ENCODE measurements at places on chromosomes 6 and 20.

GRCh38 chr20:38167851-38168760 is 3.0 kb upstream of the TGM2 start:
- peak overlapping the region; percentile 83 for H3K27ac ChIP-seq
- H3K36me3 ChIP-seq = no peaks in the 10 kb centered on the region
- DNase-seq = peak; percentile 86
- no peak overlapping the region for H3K4me3 ChIP-seq
- peaks cover 10% of the 10 kb centered on the region for H3K27me3 ChIP-seq
- H3K4me1 ChIP-seq = peaks cover 14% of the 10 kb centered on the region

DNA sequence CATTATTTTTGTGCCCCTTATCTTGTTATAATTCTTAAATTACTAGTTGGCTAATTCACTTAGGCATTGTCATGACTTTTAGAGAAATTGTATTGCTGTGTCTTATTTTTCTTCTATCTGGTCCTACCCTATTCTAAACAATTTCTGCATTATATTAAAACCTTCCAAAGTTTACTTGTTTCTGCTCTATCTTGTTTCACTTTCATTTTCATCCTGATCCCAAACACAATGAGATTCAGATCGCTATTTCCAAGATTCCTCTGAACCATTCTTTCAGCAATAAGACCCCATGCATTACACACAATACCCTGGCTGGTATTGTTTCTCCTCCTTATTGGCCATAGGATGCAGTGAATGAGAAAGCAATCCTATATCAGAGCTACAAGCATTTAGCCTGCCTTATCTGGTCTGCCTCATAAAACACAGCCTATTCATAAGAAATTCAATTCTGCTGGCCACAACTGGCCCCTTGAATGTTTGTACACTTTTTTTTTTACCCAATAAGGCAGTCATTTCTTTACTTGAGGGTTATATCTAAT is 69.9 kb upstream of the POU3F2 start:
- no peaks in the 10 kb centered on the region for H3K4me1 ChIP-seq
- no peak for DNase-seq
- no peaks in the 10 kb centered on the region for H3K36me3 ChIP-seq
- peak overlapping the region; percentile 5 for H3K4me3 ChIP-seq
- H3K27me3 ChIP-seq = no peaks in the 10 kb centered on the region
- H3K27ac ChIP-seq = no peak overlapping the region

DNA sequence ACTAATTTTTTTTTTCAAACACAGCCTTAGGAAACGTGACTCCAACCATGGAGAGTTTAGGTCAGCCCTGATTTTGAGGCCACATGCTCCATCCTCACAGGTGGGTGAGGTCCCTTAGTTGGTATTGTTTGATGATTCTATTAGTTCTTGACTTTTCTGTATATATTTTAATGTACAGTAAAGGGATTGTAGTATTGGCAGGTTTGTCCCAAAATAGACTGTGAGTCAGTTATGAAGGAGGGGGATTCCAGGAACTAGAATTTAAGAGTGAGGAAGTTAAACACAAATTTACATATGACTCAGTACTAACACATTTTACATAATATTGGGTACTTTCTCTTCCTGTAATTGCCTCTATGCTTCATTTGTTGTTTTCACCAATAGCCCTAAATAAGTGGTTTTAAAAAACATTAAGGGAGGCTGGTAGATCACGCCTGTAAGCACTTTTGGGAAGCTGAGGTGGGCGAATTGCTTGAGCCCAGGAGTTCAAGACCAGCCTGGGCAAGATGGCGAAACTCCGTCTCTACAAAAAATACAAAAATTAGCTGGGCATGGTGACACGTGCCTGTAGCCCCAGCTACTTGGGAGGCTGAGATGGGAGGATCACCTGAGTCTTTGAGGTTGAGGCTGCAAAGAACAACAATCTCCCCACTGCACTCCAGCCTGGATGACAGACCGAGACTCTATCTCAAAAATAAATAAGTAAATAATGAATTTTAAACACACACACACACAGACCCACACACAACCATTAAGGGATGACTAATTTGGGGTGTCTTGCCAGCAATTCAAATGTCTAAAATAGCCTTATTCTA is 81.8 kb downstream of the SGK1 start:
- H3K27me3 ChIP-seq = no peaks in the 10 kb centered on the region
- H3K36me3 ChIP-seq = no peaks in the 10 kb centered on the region
- no peak overlapping the region for H3K4me3 ChIP-seq
- DNase-seq = no peak
- peaks cover 11% of the 10 kb centered on the region for H3K4me1 ChIP-seq

- H3K4me3 ChIP-seq = no peak overlapping the region
- no peak overlapping the region for H3K27ac ChIP-seq
- no peaks in the 10 kb centered on the region for H3K4me1 ChIP-seq
Measured at GRCh38 chr6:81373414-81373813, 379.1 kb downstream of the TENT5A start.

DNA sequence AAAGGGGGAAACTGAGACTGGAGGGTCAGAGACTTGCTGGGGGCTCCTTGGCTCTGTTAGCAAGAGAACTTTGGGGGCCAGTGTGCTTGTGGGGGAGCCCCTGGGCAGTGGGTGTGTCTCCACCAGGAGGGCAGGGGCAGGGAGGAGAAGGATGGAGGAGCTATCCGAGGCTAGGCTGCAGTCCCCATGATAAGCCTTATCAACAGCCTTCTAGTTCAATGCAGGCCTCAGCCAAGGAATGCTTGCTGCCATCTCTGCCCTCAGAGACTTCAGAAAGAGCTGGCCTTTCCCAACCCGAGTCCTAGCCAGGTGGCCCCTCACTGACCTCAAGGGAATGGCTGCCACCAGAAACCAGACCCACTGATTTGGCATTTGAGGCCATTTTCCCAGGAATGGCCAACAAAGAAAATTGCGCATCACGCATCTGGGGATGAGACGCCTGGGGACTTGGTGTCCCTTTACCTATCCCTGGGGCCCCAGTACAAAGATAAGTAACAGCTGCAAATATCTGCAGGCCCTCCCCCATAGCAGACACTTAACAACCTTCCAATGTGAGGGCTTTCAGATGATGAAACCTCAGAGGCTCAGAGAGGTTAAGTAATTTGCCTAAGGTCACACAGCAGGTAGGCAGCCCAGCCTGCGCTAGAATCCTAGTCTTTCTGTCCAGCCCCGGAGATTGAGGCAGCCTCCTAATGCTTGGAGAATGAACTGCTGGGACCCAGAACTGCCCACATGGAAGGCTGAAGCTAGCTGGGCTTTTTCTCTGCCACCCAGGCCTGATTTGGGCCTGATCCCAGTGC is 4.9 kb downstream of the TGM2 start:
- no peaks in the 10 kb centered on the region for H3K27me3 ChIP-seq
- no peak overlapping the region for H3K4me3 ChIP-seq
- DNase-seq = peak; percentile 41
- peak overlapping the region; percentile 22 for H3K27ac ChIP-seq
- no peaks in the 10 kb centered on the region for H3K36me3 ChIP-seq

DNA sequence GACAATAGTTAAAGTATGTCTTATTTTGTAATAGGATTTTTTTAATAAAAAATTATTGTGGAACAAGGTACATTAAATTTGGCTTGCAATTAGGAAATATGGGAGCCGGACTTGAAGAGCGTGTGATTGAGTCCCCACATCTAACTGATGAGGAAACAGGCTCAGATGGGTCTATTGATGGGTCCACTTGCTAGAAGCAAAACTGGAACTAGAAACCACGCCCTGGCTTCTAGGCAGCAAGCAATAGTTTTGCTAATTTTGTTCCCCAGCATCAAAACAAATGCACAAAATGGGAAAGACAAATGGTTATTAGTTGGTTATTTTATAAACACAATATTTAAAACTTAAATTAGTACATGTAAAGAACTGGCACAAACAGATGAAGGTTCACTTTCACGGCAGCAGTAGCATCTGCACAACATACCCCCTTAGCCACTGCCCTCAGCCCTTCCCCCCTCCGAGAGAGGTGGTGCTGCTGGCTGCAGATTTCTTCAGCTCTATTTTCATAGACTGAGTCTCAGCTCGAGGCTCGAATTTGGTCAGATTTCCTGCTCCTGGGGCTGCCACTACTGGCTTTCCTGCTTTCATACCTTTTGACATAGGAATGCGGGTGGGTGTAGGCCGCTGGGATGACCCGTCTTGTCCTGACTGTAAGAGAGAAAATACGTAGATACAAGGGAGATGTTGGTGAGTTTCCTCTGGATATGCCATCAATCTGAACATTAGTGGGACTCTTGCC is 23.8 kb upstream of the TMEM30A start:
- no peak overlapping the region for H3K27ac ChIP-seq
- no peaks in the 10 kb centered on the region for H3K4me1 ChIP-seq
- no peak for DNase-seq
- H3K4me3 ChIP-seq = no peak overlapping the region
- H3K27me3 ChIP-seq = no peaks in the 10 kb centered on the region

DNA sequence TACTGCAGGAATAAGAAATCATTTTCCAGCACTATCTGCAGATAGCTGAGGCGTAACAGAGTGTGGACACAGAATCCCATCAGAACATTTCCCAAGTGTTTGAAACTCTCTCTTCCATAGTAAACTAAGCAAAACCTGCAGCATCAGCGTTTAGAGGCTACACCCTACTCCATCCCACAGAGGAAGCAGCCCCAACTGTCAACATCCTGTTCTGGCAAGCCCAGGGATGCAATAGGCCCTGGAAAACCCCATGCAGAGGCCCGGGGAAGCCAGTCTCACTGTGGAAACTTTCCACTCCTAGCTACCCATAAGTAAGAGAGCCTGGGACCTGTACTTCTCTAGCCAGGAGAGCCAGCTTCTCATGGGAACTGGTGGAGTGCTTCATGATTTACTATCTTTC is 129.4 kb downstream of the LY86 start:
- no peaks in the 10 kb centered on the region for H3K36me3 ChIP-seq
- H3K27ac ChIP-seq = peak overlapping the region; percentile 62
- DNase-seq = no peak
- H3K4me1 ChIP-seq = peaks cover 53% of the 10 kb centered on the region
- H3K4me3 ChIP-seq = no peak overlapping the region

DNA sequence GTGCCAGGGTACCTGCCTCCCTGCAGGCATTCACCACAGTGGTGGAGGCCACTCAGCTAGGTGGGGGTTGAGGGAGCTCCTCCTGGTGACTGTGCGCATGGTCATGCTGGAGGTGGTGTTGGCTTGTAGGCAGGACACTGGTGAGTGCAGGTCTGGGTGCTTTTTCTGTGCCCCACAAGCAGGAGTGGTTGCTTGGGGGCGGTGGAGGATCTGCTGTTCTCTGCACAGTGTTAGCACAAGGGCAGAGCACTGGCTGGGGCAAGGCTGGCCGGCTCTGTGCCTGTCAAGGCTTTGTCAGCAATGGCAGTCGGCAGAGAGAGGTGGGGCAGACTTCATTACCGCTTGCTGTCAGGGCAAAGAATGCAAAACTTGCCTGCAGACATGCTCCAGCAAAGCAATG is 632.1 kb upstream of the ID4 start:
- no peaks in the 10 kb centered on the region for H3K36me3 ChIP-seq
- no peaks in the 10 kb centered on the region for H3K4me1 ChIP-seq
- H3K27me3 ChIP-seq = no peaks in the 10 kb centered on the region

DNA sequence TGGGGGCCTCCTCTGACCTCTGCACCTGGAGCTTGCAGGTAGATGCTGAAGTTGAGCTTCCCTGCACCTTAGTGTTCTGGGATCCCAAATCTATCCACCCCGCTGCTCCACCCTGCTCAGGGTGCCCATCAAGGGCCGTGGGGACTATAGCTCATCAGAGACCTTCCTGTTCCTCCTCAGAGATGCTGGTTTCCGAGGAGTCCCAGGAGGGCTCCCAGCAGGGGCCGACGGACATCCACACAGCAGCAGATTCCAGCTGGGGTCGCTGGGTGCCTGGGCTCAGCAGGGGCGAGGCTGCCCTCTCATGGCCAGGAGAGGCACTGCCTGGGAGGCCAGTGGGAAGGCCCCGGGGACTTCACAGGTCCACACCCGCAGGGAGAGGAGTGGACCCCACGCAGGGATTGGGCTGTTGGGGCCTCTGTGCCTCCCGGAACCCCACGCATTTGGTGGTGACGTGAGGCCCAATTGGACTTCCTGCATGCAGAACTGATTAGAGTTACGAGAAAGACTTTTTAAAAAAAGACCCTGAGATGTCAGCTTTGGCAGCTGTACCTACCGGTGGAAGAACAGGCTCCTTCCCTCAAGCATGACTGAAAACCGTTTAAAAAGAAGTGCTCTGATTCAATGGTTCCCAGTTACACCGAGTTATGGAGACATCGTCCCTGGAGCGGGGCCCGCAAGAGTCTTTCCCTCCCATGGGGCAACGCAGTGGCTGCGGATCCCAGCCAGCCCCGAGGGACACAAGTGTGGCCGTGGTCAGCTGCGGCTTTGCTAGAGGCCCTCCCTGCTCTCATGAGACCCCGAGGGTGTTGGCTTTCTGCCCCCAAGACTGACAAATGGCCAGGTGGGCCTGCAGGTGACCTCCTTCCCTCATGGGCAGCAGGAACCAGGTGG is 25.3 kb upstream of the SLCO4A1 start:
- no peak overlapping the region for H3K4me3 ChIP-seq
- H3K27ac ChIP-seq = peak overlapping the region; percentile 93
- H3K27me3 ChIP-seq = no peaks in the 10 kb centered on the region

DNA sequence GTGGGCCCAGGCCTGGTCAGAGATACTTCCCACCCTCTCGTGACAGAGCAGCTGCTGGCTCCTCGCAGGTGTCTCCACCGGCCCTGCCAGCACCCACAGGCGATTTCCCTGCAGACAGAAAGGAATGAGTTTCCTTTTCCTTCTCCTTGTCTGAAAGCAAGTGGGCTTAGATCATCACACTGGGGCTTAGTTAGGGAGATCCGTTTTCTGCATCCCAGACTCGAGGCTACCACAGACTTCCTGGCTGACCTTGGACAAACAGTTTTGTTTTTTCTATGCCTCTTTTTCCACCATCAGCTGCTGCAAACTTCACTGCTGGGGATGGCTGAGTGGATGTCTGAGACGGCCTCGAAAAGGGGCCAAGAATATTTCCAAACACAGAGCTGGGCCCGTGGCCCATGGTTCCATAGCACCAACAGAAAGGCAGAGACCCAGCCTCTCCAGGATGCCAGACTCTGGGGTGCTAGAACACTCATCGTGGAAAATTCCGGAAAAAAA is 86.5 kb downstream of the BANF2 start:
- no peaks in the 10 kb centered on the region for H3K36me3 ChIP-seq
- H3K4me3 ChIP-seq = no peak overlapping the region
- no peak for DNase-seq
- peaks cover 28% of the 10 kb centered on the region for H3K4me1 ChIP-seq

DNA sequence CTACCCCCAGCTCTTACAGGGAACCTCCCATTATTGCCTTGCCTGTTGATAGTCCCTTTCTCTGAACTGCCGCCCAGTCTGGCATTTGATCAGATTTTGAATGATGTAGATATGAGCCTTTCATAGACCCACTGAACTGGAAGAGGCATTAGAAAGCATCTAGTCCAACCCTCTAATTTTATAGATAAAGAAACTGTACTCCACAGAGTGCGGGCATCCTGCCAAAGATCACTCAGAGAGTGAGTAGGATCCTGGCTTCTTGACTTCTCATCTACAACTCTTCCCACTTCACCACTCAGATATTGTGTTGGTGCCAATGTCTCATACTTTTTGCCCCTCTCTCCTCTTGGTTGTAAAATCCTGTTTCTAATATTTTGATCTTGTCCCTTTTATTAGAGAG is 179.2 kb upstream of the BMP2 start:
- H3K36me3 ChIP-seq = no peaks in the 10 kb centered on the region
- H3K27me3 ChIP-seq = no peaks in the 10 kb centered on the region
- no peak for DNase-seq
- no peak overlapping the region for H3K4me3 ChIP-seq

- H3K27me3 ChIP-seq = no peaks in the 10 kb centered on the region
- no peaks in the 10 kb centered on the region for H3K4me1 ChIP-seq
- no peaks in the 10 kb centered on the region for H3K36me3 ChIP-seq
- no peak overlapping the region for H3K27ac ChIP-seq
- DNase-seq = peak; percentile 52
Measured at GRCh38 chr6:169885831-169886230, 134.4 kb downstream of the ERMARD start.
